ENCODE measurements at places on chromosomes 4 and X.

- no peak for DNase-seq
Observed at GRCh38 chrX:120120223-120120622, 4.5 kb upstream of the RHOXF1 start.

GRCh38 chrX:154470434-154470833 is 8.6 kb downstream of the LAGE3 start:
- DNase-seq, result no peak

- DNase-seq, result no peak
Observed at GRCh38 chr4:17115583-17115982, 217.1 kb upstream of the LDB2 start.

DNA sequence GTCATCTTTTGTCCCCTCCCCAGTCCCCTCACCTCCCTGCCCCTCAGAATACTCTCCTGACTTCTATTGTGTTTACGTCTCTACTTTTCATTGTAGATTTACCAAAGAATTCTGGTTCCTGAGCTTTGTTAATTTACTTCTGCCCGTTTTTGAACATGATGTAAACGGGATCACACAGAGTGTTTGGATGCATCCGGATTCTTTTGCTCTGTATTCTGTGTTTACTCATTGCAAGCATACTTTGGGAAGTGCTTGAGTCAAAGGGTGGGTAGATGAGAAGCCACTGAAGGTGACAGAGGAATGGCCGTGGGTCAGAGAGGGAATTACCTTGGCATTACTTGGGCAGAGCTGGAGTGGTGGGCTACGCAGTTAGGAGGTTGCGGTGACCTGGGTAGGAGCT is 18.0 kb downstream of the CLCN4 start:
- no peak for DNase-seq

GRCh38 chr4:152697284-152698088 is 17.7 kb upstream of the TMEM154 start:
- no peak for DNase-seq

- DNase-seq, result no peak
Observed at GRCh38 chr4:732486-732885, 26.9 kb downstream of the PCGF3 start.

DNA sequence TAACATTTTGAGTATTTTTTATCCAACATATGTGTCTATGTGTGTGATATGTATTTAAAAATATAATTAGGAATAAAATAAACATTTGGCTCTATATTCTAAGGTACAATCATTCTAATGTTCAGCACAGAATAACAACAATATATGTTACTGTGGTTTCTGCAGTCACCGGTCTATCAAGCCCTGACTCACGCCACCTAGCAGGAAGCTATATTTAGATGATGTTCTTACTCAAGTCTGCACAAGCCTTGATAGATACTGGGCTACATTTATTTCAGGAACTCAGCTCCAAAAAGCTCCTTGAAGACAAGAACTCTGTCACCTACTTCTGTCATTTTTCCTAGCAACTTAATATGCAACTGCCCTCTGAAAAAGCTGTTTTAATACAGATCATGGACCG is 152.0 kb upstream of the FTHL17 start:
- DNase-seq, result no peak

DNA sequence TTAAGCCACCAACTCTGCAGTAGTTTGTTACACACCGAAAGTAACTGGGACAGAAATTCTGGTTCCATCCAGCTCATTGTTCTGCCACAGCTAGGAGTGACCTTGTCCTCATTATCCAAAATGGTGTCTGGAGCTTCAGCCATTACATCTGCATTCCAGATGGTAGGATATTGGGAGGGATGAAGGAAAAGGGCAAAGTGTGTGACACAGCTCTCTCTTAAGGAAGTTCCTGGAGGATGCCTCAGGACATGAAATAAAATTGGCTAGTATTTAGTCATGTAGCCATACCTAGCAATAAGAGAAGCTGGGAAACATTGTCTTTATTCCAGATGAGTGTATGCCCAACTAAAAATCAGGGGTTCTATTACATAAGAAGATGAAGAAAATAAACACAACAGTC is 262.0 kb downstream of the BCOR start:
- DNase-seq, result no peak

DNA sequence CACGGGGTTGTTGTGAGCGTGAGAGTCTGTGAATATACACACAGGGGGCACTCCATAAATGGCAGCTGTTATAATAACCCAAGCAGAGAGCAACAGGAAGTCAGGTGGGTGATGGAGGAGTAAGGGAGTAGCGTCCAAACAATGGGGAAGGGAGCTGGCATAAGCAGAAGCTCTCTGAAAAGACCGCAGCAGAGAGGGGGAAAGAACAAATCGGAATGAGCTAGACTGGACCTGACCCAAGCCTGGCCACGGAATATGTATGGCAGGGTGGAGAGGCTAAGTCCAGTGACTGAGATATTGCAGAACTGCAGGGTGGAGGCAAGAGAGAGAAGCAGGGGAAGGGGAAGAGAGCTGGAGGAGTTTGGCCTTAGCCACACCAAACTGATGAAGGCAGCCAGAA is 6.5 kb upstream of the GJB1 start:
- DNase-seq, result no peak

DNA sequence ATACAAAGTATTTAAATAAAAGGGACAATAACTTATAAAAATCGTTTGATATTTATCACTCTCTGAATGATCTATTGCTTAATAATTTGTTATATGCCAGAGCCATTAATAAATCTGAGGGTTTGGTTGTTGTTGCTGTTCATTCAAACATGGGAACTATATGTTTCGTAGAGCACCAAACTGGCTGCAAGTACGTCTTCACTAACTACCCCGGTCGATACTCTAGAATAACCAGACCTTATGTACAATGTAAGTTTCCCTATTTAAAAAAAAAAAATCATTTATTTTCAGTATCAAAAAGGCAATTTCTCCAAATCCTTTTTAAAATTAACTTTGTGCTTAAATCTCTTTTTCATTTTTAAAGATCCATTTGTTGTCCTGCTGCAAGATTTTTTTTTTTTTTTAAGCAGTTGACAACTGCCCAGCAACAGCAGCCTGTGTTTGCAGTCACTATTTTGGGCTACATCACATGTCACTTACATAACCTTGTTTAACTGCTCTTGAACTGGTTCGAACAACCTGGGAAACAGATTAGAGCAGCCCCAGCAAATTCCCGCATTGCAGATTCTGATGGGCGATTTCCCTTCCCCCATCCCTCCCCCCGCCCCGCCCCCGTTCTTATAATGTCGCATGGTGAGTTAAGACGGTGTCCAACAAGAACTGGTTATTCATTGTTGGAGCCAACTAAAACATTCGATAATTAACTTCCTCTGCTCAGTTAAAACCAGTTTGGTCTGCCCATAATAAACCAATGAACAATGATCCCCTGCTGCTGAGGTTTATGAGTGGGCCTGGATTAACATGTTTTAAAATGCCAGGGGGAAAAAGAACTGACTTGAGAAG is 238.9 kb downstream of the NR3C2 start:
- DNase-seq, result no peak

DNA sequence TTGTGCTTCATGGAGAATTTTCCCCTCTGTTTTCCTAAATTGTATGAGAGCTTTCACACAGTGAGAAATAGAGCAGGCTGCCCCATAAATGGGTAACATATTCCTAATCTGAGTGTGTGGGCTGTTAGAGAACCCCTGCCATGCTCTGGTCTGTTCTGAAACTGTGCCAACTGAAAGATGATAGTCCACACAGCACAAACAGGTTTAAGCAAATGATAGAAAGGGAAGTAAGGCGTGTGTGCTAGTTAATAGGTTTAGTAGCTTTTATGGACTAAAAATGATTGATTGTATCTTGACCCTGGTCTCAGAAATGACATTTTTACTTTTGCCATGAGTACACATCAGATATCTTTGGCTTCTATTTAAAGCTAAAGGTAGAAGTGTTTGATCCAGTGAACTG is 106.2 kb downstream of the PRRG1 start:
- DNase-seq, result no peak

GRCh38 chr4:182409271-182409670 is 166.1 kb downstream of the TENM3 start:
- no peak for DNase-seq

DNA sequence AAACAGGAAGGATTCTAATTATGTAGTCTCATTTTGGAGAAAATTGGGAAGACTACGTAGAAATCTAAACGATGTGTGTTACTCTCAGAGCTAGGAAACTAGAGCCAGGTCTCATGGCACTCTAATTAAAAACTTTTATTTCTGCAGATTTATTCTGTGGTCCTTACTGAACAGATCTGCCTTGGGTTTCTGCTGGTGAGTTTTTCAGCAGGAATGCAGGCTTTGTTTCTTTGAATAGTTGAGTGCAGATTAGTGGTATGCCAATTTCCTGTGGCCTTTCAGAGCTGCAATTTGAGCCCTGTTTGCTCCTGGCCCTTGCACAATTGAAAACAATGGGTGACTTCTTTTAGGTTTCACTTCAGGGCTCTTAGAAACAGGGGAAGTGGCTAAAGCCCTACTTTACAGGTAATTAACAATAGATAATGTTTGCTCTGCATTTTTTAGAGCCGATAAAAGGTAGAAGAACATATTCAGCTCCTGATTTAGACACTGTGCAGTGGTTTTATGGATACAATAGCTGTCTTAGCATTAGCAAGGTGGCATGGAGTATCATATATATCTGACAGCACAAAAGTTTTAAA is 21.8 kb downstream of the SPRY1 start:
- no peak for DNase-seq

- DNase-seq, result no peak
Observed at GRCh38 chr4:60953826-60954225, 246.3 kb upstream of the ADGRL3 start.

DNA sequence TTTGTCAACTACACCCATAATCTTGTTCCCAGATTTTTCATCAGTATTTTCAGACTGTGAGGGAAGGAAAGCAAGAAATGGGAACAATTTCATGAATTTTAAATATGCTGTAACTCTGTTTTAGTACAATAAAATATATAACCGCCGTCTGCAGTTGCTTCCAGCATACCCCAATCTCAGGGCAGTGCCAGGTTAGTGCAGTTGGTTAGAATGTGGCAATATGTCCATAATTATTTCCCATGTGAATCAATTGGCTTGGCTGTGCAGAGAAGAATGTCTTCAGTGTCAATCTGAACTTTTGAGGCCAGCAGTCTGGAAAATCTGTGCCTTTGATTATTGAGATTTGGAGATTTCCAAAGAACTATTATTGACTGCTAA is 5.0 kb upstream of the MMAA start:
- no peak for DNase-seq

DNA sequence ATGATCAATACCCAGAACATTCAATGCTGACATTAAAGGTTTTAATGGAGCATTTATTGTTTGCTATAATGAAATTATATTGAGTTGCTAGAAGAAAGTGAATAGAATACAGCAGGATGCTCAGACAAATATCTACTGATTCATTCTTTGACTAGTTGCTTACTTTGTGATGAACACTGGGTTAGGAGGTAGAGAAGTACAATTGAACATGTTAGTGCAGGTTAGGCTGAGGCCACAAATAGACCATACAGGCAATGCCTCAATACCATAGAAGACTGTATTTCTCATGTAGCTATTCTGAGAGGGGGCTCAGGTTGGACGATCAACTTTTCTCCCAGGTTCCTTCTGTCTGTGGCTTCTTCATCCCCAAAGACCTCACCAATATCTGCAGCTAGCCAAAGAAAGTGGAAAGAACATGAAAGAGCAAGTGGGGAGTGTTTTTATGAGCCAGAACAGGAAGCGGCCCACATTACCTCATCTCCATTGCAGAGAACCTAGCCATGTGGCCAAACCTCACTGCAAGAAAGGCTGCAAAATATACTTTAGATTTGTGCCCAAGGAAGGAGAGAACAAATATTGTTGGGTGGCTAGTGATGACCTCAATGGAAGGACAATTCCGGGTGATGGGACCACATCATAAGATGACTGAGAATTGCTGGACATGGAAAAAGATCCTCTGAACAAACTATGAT is 180.3 kb upstream of the GATB start:
- no peak for DNase-seq

GRCh38 chr4:31787701-31788100 is 1067.5 kb downstream of the PCDH7 start:
- DNase-seq, result no peak

- DNase-seq, result no peak
Observed at GRCh38 chr4:142035566-142035965, 399.2 kb downstream of the IL15 start.

DNA sequence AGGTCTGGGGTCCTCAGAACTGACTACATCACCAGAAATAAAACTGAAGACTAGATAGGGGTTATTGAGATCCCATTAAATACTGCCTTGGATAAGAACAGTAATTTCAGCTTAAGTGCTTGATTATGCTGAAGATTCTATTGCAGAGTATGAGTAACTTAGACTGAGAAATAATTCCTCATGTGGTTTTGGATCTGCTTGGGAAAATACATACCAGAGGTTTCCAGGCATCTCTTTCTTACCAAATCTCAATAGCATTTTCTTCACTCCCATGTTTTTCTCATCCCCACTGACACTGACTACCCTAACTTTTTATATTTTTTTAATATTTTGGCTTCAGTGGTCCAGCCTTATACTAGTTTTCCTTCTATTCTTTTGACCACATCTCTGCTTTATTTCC is 92.0 kb upstream of the TEX13D start:
- DNase-seq, result no peak

DNA sequence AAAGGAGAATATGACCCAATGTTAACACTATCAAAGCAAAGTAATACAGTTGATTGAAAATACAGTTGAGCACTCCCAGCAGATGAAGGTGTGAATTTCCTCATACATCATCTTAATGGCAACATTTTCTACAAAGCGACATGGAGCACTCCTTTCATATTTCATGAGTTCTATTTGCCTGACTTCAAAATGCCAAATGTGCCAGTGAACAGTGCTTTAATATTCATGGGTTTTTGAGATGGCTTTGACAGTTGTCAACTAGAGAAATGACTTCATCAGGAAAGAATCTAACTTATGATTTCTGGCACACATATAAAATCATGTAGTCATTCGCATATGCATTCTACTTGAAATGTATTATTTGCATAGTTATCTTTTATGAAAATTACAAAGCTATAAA is 222.4 kb downstream of the GALNTL6 start:
- DNase-seq, result no peak

DNA sequence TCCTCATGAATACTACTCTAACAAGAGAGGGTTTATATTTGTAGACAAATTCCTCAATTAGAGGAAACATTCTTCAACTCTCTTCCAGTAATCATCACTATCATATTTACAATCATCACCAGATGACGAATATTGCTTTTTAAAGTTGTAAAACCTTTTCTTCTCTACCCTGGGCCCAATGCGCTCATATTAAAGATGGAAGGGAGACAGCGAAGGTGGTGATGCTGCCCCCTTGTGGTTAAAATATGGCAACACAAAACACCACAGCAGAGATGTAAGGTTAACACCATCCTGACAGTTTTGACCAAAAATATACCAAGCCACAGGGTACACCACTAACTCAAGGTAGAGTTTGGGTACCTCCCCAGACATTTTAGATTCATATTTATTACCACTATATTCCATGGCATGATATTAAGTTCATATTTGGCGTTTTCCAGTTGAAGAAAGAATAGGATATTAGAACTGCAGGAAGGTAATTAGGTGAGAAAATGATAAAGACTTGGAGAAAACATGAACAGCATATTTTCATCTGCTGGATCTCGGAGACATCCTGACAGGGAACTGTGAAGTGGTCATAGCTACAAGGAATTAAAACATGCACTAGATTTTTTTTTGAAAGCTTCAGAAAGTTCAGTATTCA is 72.8 kb downstream of the SLC9A7 start:
- DNase-seq, result no peak
